Astrocyte (in vitro differentiated cells and primary cell): ENCODE measurements at places on chromosomes 6 and 20.

- H3K27me3 ChIP-seq = no peaks in the 10 kb centered on the region
- H3K4me1 ChIP-seq = peaks cover 19% of the 10 kb centered on the region
- H3K4me3 ChIP-seq = no peak overlapping the region
- DNase-seq = peak; percentile 55
- H3K36me3 ChIP-seq = no peaks in the 10 kb centered on the region
- no peak overlapping the region for H3K27ac ChIP-seq
Measured at GRCh38 chr6:3251462-3252314, 7.1 kb upstream of the PSMG4 start.

DNA sequence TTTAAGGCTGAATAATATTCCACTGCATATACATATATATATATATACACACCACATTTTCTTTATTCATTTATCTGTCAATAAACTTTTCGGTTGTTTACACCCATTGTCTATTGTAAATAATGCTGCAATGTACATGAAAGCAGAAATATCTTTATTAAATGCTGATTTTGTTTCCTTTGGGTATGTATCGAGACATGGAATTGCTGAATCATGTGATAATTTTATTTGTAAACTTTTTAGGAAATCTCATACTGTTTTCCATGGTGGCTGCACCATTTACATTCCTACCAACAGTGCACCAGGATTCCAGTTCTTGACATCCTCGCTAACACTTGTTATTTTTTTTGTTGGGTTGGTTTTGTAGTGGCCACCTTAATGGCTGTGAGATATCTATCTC, 14.1 kb upstream of the HLA-DOA start:
- DNase-seq = no peak
- H3K4me3 ChIP-seq = no peak overlapping the region
- no peaks in the 10 kb centered on the region for H3K4me1 ChIP-seq
- no peaks in the 10 kb centered on the region for H3K36me3 ChIP-seq
- H3K27me3 ChIP-seq = peaks cover 11% of the 10 kb centered on the region

DNA sequence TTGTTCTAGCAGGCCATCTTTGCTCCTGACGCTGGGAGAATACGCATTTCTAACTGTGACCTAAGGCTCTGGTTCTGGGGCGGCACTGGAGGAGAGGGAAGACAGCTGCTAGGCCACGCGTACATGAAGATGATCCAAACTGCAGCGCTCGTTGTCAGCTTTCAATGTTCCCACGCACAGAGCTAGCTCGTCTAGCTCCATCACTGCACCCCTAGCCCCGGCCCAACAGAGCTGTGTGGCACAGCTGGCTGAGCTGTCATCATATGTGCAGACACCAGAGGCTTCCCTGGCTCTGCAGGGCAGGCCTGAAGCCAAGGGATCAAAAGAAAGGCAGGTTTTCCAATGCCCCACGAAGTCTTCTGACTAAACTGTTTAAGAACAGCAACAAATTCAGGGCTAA, 124.7 kb downstream of the IRF4 start:
- H3K4me1 ChIP-seq = no peaks in the 10 kb centered on the region
- H3K27ac ChIP-seq = no peak overlapping the region
- H3K27me3 ChIP-seq = no peaks in the 10 kb centered on the region
- no peaks in the 10 kb centered on the region for H3K36me3 ChIP-seq
- no peak for DNase-seq

GRCh38 chr20:62495749-62496567, 20.2 kb upstream of the GATA5 start:
- peaks cover 2% of the 10 kb centered on the region for H3K27me3 ChIP-seq
- no peak for DNase-seq
- no peaks in the 10 kb centered on the region for H3K36me3 ChIP-seq
- no peaks in the 10 kb centered on the region for H3K4me1 ChIP-seq

- peaks cover 7% of the 10 kb centered on the region for H3K4me1 ChIP-seq
- no peaks in the 10 kb centered on the region for H3K27me3 ChIP-seq
- no peaks in the 10 kb centered on the region for H3K36me3 ChIP-seq
- DNase-seq = no peak
- H3K27ac ChIP-seq = no peak overlapping the region
- H3K4me3 ChIP-seq = no peak overlapping the region
Measured at GRCh38 chr20:58086763-58087561, 141.5 kb downstream of the ANKRD60 start.

DNA sequence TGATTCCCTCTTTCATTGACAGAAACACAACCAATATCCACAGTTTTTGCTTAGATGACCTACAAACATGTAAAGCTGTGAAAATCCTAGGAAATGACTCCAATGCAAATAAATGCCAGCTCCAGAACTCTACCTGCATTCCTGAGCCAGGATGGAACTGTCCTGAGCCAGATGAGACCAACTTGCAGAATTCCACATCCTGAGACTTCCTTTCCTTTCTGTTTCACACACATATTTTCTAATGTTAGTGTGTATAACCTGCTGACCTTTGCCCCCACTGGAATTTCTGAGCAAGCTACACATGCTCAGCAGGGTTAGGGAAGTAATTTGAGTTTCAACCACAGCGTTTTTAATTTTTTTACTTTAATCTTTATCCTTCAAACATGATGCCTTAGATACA, 69.6 kb upstream of the ADGRF1 start:
- no peak overlapping the region for H3K4me3 ChIP-seq
- H3K36me3 ChIP-seq = no peaks in the 10 kb centered on the region
- no peaks in the 10 kb centered on the region for H3K27me3 ChIP-seq
- H3K4me1 ChIP-seq = peaks cover 4% of the 10 kb centered on the region

DNA sequence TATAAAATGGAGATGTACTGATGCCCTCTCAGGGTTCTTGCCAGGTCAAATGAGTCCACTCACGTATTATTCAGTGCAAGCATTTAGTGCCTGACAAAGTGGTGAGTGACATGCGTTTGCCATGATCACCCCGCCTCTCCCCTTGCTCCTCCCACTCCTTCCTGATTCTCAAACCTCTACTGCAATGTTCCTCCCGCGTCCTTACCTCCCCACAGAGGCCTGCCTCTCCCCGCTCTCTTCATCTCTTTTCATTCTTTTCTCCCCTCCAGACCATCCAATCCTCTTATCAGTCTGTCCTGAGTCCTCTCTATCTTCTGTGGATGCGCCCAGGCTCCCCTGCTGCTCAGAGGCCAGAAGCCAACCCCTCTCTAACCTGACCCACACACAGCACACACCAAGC, 40.7 kb downstream of the KCNK5 start:
- H3K27ac ChIP-seq = no peak overlapping the region
- no peaks in the 10 kb centered on the region for H3K36me3 ChIP-seq
- no peaks in the 10 kb centered on the region for H3K4me1 ChIP-seq
- no peak overlapping the region for H3K4me3 ChIP-seq
- no peak for DNase-seq
- no peaks in the 10 kb centered on the region for H3K27me3 ChIP-seq

GRCh38 chr6:37653933-37654565, 43.6 kb downstream of the MDGA1 start:
- DNase-seq = no peak
- no peak overlapping the region for H3K27ac ChIP-seq
- no peaks in the 10 kb centered on the region for H3K27me3 ChIP-seq
- peaks cover 9% of the 10 kb centered on the region for H3K4me1 ChIP-seq

DNA sequence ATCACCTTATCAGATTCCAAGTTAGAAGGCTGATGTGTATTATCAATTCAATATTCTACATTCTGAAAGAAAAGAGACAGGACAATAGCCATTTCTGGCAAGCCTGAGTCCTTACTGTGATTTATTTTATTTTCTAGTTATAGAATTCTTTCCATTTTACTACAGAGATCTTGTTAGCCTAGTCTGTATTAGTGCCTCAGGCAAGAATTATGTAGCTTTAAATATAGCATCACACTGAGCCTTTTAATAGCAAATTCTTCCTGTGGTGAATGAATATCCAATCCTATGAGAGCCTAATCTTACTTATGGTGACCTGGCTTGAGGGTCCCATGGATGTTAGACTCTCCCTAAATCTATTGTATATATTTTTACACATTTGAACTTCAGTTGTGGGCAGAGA, 732.8 kb upstream of the CITED2 start:
- no peak overlapping the region for H3K4me3 ChIP-seq
- H3K27ac ChIP-seq = no peak overlapping the region
- H3K4me1 ChIP-seq = no peaks in the 10 kb centered on the region
- no peaks in the 10 kb centered on the region for H3K36me3 ChIP-seq

GRCh38 chr6:39422238-39422637, 99.7 kb upstream of the KCNK16 start:
- H3K4me3 ChIP-seq = no peak overlapping the region
- DNase-seq = no peak
- no peaks in the 10 kb centered on the region for H3K36me3 ChIP-seq
- H3K27me3 ChIP-seq = no peaks in the 10 kb centered on the region

- no peak overlapping the region for H3K4me3 ChIP-seq
- H3K36me3 ChIP-seq = no peaks in the 10 kb centered on the region
- no peaks in the 10 kb centered on the region for H3K27me3 ChIP-seq
- H3K4me1 ChIP-seq = peaks cover 8% of the 10 kb centered on the region
- DNase-seq = peak; percentile 69
Measured at GRCh38 chr20:10469599-10469998, 34.5 kb downstream of the SLX4IP start.

GRCh38 chr6:155141512-155141911, 122.3 kb upstream of the CLDN20 start:
- peaks cover 3% of the 10 kb centered on the region for H3K36me3 ChIP-seq
- H3K27me3 ChIP-seq = no peaks in the 10 kb centered on the region
- H3K4me3 ChIP-seq = no peak overlapping the region
- DNase-seq = no peak
- no peak overlapping the region for H3K27ac ChIP-seq
- H3K4me1 ChIP-seq = peaks cover 18% of the 10 kb centered on the region

- no peaks in the 10 kb centered on the region for H3K36me3 ChIP-seq
- H3K27ac ChIP-seq = no peak overlapping the region
- no peaks in the 10 kb centered on the region for H3K27me3 ChIP-seq
- no peak overlapping the region for H3K4me3 ChIP-seq
- H3K4me1 ChIP-seq = peaks cover 16% of the 10 kb centered on the region
Measured at GRCh38 chr20:19823971-19824370, 65.9 kb downstream of the RIN2 start.

GRCh38 chr20:841568-842546, 8.3 kb downstream of the FAM110A start:
- no peaks in the 10 kb centered on the region for H3K27me3 ChIP-seq
- H3K36me3 ChIP-seq = no peaks in the 10 kb centered on the region
- no peak for DNase-seq
- H3K4me1 ChIP-seq = peaks cover 5% of the 10 kb centered on the region
- H3K27ac ChIP-seq = no peak overlapping the region

GRCh38 chr6:7236306-7237209, 76.4 kb downstream of the SSR1 start:
- DNase-seq = no peak
- peaks cover 13% of the 10 kb centered on the region for H3K36me3 ChIP-seq
- H3K27me3 ChIP-seq = no peaks in the 10 kb centered on the region
- no peak overlapping the region for H3K4me3 ChIP-seq
- H3K4me1 ChIP-seq = peaks cover 3% of the 10 kb centered on the region

DNA sequence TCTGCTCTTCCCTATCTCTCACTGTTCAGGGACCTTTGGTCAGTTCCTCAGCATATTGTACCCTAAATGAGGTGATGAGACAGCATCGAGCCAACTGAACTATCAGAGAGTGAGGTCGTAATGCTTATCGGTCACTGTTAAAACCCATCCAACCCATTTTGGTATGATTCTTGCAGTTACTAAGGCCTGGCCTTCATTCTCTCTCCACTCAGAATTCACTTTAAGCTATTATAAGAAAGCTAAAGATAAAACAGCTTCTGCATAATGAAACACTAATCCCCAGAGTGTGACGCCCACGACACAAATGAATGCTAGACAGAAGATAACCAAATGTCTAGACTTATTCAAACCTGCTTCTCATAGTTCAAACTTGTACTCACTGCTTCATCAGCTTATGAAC, 175.8 kb downstream of the GMPR start:
- DNase-seq = peak; percentile 59
- H3K27me3 ChIP-seq = no peaks in the 10 kb centered on the region
- peak overlapping the region; percentile 71 for H3K27ac ChIP-seq
- H3K4me1 ChIP-seq = peaks cover 17% of the 10 kb centered on the region
- H3K4me3 ChIP-seq = no peak overlapping the region

DNA sequence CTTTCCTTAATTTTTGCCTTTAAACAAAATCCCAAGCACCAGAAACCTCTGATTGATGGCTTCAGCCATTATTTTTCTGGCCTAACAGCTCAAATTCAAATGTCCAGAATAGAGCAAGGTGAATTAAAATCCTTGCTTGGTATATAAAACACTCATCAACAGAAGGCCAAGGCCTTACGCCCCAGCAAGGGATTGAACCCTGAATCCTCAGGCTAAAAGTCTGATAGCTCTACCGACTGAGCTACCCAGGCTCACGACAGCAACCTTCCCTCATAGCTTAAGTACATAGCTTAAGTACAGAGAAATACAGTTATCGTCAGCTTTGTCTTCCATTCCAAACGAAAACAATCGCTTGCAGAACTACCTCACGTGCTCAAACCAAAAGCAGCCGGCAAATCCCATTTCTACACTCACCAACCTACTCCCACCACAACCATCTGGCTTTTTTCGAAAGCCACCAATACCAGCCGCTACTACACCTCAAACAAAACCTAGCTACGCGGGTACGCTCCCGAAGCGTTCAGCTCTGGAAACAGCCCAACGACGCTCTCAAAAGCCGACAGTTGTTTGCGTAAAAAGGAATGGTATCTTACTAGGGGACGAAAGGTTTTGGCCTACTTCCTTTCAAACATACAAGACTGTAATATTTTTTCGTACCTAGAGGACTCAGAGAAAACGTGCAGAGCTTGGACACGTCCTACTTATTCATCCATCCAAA, 167.5 kb downstream of the GPX5 start:
- no peak overlapping the region for H3K27ac ChIP-seq
- no peak for DNase-seq
- no peaks in the 10 kb centered on the region for H3K4me1 ChIP-seq
- H3K4me3 ChIP-seq = no peak overlapping the region

DNA sequence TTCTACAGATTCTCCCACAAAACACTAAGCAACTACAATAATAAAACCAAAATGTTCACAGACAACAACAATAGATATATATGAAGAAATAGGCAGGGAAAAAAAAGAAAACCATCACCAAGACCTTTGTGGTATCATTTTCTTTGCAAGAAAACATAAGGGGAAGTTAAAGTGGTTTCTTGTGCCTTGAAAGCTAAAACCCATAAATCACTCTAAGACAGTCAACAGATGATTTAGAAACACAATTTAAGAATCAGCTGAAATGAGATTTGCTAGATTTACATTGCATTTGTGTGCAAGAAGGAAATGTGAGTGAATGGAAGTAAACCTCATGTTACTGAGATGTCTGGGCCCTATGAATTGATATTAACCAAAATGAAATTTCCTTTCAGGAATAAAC, 1265.4 kb upstream of the GJE1 start:
- no peak overlapping the region for H3K27ac ChIP-seq
- no peak for DNase-seq
- no peaks in the 10 kb centered on the region for H3K4me1 ChIP-seq

- no peak overlapping the region for H3K27ac ChIP-seq
- H3K4me3 ChIP-seq = no peak overlapping the region
- H3K27me3 ChIP-seq = no peaks in the 10 kb centered on the region
- H3K36me3 ChIP-seq = peaks cover 6% of the 10 kb centered on the region
- DNase-seq = peak; percentile 32
Measured at GRCh38 chr20:3931664-3932063, 42.5 kb downstream of the PANK2 start.
